ENCODE measurements at places on chromosomes 16 and 17. TPM values are rescaled to one million over a fixed set of nuclear protein-coding genes. Genes with fewer than 3 reads are reported as not detected.
A peak's percentile ranks its signal among the peaks of the same experiment; 100 is the strongest.

DNA sequence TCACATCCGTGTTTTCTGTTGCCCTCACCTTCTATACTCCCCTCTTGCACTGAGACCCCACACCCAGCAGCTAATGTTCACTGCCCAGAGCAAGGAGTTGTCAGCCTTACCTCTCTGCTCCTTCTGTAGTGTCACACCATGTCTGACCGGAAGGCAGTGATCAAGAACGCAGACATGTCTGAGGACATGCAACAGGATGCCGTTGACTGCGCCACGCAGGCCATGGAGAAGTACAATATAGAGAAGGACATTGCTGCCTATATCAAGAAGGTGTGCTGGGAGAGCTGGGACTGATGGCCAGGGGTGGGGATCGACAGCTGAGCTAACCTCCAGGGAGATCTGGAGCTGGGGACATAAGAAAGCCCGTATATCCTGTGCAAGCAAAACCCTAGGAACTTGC is 3.7 kb downstream of the DYNLL2 start:
- H3K27me3 ChIP-seq = no peaks in the 10 kb centered on the region
- H3K4me1 ChIP-seq = peaks cover 52% of the 10 kb centered on the region
- H3K27ac ChIP-seq = peak overlapping the region; percentile 10
- no peak for DNase-seq
- H3K4me3 ChIP-seq = no peak overlapping the region

GRCh38 chr17:74123350-74123749 is 80.1 kb upstream of the RPL38 start:
- no peak overlapping the region for H3K4me3 ChIP-seq
- peaks cover 14% of the 10 kb centered on the region for H3K27me3 ChIP-seq
- H3K27ac ChIP-seq = no peak overlapping the region
- DNase-seq = no peak

- no peak for DNase-seq
- H3K4me1 ChIP-seq = peaks cover 4% of the 10 kb centered on the region
- H3K27ac ChIP-seq = no peak overlapping the region
- H3K36me3 ChIP-seq = peaks cover 2% of the 10 kb centered on the region
- no peak overlapping the region for H3K4me3 ChIP-seq
- H3K27me3 ChIP-seq = no peaks in the 10 kb centered on the region
Measured at GRCh38 chr17:50715471-50715870, 3.9 kb upstream of the LUC7L3 start.

GRCh38 chr17:37197336-37197735 is 178.4 kb upstream of the C17orf78 start:
- peaks cover 10% of the 10 kb centered on the region for H3K36me3 ChIP-seq
- no peaks in the 10 kb centered on the region for H3K27me3 ChIP-seq
- no peak overlapping the region for H3K27ac ChIP-seq
- H3K4me3 ChIP-seq = no peak overlapping the region
- peaks cover 3% of the 10 kb centered on the region for H3K4me1 ChIP-seq

DNA sequence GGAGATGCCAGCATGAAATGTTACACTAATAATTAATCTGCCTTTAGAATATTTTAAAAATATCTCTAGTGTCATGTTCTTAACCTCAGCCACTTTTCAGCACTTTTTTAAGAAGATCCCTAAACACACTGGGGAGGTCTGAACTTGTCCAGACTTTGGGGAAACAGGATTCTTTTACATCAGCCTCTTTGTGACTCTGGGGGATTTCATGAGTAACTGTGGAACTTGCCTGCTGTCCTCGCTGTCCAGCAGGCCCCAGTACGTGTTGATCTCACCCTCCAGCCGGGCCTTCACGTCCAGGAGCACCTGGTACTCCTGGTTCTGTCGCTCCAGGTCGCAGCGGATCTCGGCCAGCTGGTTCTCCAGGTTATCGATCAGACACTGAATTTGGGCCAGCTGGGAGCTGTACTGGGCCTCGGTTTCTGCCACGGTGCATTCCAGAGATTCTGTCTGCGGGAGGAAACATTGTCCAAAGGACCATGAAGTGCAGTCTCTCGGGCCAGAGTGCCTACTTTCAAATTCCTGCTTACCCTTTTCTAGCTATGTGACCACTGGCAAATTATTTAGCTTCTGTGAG is 5.5 kb downstream of the KRT40 start:
- H3K4me3 ChIP-seq = no peak overlapping the region
- no peaks in the 10 kb centered on the region for H3K4me1 ChIP-seq
- H3K27me3 ChIP-seq = peaks cover 2% of the 10 kb centered on the region
- H3K27ac ChIP-seq = no peak overlapping the region
- no peaks in the 10 kb centered on the region for H3K36me3 ChIP-seq

GRCh38 chr17:78415821-78416711 is 37.6 kb downstream of the PGS1 start:
- peaks cover 65% of the 10 kb centered on the region for H3K36me3 ChIP-seq
- peaks cover 86% of the 10 kb centered on the region for H3K4me1 ChIP-seq
- H3K27ac ChIP-seq = peak overlapping the region; percentile 86
- peak overlapping the region; percentile 27 for H3K4me3 ChIP-seq

DNA sequence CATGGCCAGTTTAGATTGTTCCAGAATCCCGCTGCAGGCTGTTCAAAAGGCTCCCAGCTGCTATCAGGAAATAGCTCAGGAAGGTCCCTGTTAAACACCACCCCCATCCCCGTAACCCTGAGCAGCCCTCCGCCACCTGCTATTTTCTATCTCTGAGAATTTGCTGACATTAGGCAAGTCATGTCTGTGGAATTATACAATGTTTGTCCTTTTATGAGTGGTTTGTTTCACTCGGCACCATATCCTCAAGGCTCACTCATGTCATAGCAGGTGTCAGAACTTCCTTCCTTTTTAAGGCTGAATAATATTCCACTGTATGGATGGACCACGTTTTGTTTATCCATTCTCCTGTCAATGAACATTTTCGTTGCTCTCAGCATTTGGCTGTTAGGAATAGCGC is 164.3 kb upstream of the FOXF1 start:
- no peaks in the 10 kb centered on the region for H3K4me1 ChIP-seq
- H3K4me3 ChIP-seq = no peak overlapping the region
- no peaks in the 10 kb centered on the region for H3K36me3 ChIP-seq
- no peak overlapping the region for H3K27ac ChIP-seq

DNA sequence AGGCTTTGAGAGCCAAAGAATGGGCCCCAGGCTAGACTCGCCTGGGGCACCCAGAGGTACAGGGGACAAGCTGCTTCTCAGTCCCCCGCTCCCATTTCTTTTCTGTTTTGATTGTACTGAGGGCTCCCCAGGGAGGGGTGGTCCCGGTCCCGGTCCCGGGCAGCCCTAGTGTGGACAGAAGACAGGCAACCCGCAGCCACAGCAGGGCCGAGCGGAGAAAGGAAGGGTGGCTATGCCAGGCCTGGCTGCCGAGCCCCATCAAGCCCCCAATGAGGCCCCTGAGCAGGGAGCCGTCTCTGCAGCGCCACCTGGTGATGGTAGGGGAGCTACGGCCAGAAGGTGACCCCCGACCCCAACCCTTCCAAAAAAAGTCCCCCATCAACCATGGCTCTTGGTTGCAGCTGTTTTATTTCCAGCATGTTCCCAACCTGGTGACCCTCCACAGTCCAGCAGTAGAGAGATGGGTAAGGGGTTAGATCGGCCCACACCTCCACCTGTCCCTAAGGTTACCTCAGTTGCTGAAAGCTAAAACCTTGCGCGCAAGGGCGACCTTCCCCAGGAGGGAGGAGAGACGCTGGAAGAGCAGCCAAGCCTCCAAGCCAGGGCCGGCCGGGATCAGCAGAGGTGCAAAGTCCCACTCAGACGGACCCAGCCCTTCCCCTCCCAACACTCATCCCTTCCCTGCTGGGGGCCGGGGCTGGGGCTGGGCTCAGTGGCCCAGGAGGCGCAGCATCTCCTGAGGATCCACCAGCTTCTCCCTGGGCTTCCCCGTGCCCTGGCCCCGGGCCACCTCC is 2.6 kb upstream of the GRIN2C start:
- H3K27me3 ChIP-seq = peaks cover 33% of the 10 kb centered on the region
- peaks cover 15% of the 10 kb centered on the region for H3K4me1 ChIP-seq
- H3K36me3 ChIP-seq = peaks cover 7% of the 10 kb centered on the region
- peak overlapping the region; percentile 24 for H3K27ac ChIP-seq
- peak overlapping the region; percentile 15 for H3K4me3 ChIP-seq

- H3K27me3 ChIP-seq = no peaks in the 10 kb centered on the region
- no peak overlapping the region for H3K27ac ChIP-seq
- H3K36me3 ChIP-seq = no peaks in the 10 kb centered on the region
- H3K4me3 ChIP-seq = no peak overlapping the region
Measured at GRCh38 chr17:21251337-21252010, 1.7 kb downstream of the NATD1 start.

- H3K4me1 ChIP-seq = no peaks in the 10 kb centered on the region
- H3K27me3 ChIP-seq = no peaks in the 10 kb centered on the region
- H3K27ac ChIP-seq = no peak overlapping the region
- no peak for DNase-seq
- no peak overlapping the region for H3K4me3 ChIP-seq
- H3K36me3 ChIP-seq = peaks cover 3% of the 10 kb centered on the region
Measured at GRCh38 chr16:50575743-50576142, 27.5 kb downstream of the NKD1 start.

GRCh38 chr17:31724026-31724425 is 135.0 kb downstream of the COPRS start:
- no peaks in the 10 kb centered on the region for H3K36me3 ChIP-seq
- H3K27ac ChIP-seq = no peak overlapping the region
- H3K4me3 ChIP-seq = no peak overlapping the region
- H3K27me3 ChIP-seq = no peaks in the 10 kb centered on the region
- DNase-seq = no peak

DNA sequence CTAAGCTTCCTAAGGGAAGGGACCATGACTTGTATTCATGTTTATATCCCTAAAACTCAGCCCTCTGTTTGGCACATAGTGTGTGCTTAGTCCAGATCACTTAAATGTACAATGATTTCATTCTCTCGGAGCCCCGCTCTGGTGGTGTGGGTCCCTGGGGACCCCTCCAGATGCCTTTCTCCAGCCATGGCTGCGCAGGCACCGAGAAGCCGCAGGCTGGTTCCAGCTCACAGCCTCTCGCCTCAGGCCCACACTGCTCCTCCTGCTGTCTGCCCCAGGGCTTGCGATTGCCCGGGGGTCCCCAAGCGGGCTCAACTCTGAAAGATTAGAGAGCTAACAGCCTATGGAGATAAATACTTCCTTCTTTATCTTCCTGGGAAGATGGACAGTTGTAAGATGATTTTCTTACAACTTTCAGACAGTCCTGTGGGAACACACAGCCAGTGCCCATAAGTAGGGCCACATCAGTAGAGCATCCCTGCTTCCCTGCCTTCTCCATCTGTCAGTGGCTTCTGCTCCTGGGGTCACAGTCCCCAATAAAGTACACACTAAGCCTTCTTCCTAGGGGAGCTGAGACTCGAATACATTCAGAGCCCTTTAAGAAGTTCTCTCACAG is 66.2 kb downstream of the CENPV start:
- H3K27ac ChIP-seq = peak overlapping the region; percentile 95
- peaks cover 3% of the 10 kb centered on the region for H3K36me3 ChIP-seq
- DNase-seq = no peak
- no peaks in the 10 kb centered on the region for H3K27me3 ChIP-seq
- H3K4me1 ChIP-seq = peaks cover 47% of the 10 kb centered on the region
- H3K4me3 ChIP-seq = peak overlapping the region; percentile 67

GRCh38 chr16:2337431-2338296 is 2.9 kb downstream of the ABCA3 start:
- peak overlapping the region; percentile 33 for H3K4me3 ChIP-seq
- H3K36me3 ChIP-seq = no peaks in the 10 kb centered on the region
- peaks cover 24% of the 10 kb centered on the region for H3K4me1 ChIP-seq

- H3K4me3 ChIP-seq = no peak overlapping the region
- H3K27ac ChIP-seq = no peak overlapping the region
- peaks cover 11% of the 10 kb centered on the region for H3K27me3 ChIP-seq
- H3K4me1 ChIP-seq = no peaks in the 10 kb centered on the region
- H3K36me3 ChIP-seq = no peaks in the 10 kb centered on the region
Measured at GRCh38 chr16:55656691-55657092, 904 bp downstream of the SLC6A2 start.

DNA sequence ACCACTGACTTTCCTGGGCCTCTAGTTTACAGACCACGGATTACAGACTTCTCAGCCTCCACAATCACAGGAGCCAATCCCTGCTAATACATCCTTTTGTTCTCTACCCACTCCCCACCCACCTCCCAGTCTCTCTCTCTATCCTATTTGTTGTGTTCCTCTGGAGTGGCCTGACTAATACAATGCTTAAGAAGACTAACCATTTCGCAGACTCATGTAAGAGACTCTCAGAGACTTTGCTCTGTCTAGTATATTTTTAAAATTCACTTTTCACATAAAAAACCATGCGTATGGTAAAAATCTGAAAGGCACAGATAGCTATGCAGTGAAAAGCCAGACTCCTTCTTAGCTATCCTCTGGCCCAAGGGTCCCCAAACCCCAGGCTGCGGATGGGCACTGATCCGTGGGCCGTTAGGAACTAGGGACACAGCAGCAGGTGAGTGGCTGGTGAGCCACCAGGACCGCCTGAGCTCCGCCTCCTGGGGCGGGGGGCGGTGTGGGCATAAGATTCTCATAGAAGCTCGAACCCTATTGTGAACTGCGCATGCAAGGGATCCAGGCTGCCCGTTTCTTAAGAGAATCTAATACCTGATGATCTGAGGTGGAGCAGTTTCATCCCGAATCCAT is 7.6 kb downstream of the PIK3R6 start:
- H3K36me3 ChIP-seq = peaks cover 1% of the 10 kb centered on the region
- H3K4me1 ChIP-seq = peaks cover 23% of the 10 kb centered on the region
- H3K27me3 ChIP-seq = no peaks in the 10 kb centered on the region

GRCh38 chr17:72833128-72833765 is 259.2 kb downstream of the SLC39A11 start:
- peaks cover 16% of the 10 kb centered on the region for H3K36me3 ChIP-seq
- no peak overlapping the region for H3K4me3 ChIP-seq
- H3K27ac ChIP-seq = no peak overlapping the region
- H3K4me1 ChIP-seq = no peaks in the 10 kb centered on the region
- H3K27me3 ChIP-seq = no peaks in the 10 kb centered on the region
- DNase-seq = no peak

- H3K4me1 ChIP-seq = peaks cover 4% of the 10 kb centered on the region
- no peak overlapping the region for H3K4me3 ChIP-seq
- H3K27ac ChIP-seq = no peak overlapping the region
- no peak for DNase-seq
Measured at GRCh38 chr16:1919327-1919998, 1.2 kb upstream of the HS3ST6 start.

- H3K27ac ChIP-seq = peak overlapping the region; percentile 98
- H3K4me3 ChIP-seq = peak overlapping the region; percentile 93
- peaks cover 3% of the 10 kb centered on the region for H3K36me3 ChIP-seq
Measured at GRCh38 chr17:35577830-35578196, 558 bp downstream of the PEX12 start.

- H3K27ac ChIP-seq = peak overlapping the region; percentile 93
- no peaks in the 10 kb centered on the region for H3K27me3 ChIP-seq
- H3K4me3 ChIP-seq = peak overlapping the region; percentile 97
Measured at GRCh38 chr16:4624827-4625559, 367 bp downstream of the MGRN1 start.

The SLC16A5 gene
- 3.1 TPM for total RNA-seq

The CACNG5 gene
- total RNA-seq = not detected

The RDM1 gene
- total RNA-seq = 18.6 TPM

The CDK3 gene
- 5.0 TPM for total RNA-seq

The C17orf113 gene
- 0.20 TPM for total RNA-seq

The NPIPA8 gene
- total RNA-seq = 0.19 TPM

The CDH1 gene
- 1.7 TPM for total RNA-seq

The GPRC5C gene
- not detected for total RNA-seq

The RASL10B gene
- 1.1 TPM for total RNA-seq

The HAP1 gene
- not detected for total RNA-seq

The LGALS9C gene
- 0.45 TPM for total RNA-seq

The NETO2 gene
- total RNA-seq = 3.0 TPM

The RND2 gene
- not detected for total RNA-seq

The SBK1 gene
- total RNA-seq = 2.8 TPM

The OR3A3 gene
- total RNA-seq = not detected

The PITPNM3 gene
- 0.38 TPM for total RNA-seq

The ACSM2A gene
- not detected for total RNA-seq

The HYDIN gene
- not detected for total RNA-seq
